Dermis blood vessel endothelial cell (primary cell): ENCODE measurements at places on chromosomes 2 and 18. TPM values are rescaled to one million over a fixed set of nuclear protein-coding genes. Genes with fewer than 3 reads are reported as not detected.

DNA sequence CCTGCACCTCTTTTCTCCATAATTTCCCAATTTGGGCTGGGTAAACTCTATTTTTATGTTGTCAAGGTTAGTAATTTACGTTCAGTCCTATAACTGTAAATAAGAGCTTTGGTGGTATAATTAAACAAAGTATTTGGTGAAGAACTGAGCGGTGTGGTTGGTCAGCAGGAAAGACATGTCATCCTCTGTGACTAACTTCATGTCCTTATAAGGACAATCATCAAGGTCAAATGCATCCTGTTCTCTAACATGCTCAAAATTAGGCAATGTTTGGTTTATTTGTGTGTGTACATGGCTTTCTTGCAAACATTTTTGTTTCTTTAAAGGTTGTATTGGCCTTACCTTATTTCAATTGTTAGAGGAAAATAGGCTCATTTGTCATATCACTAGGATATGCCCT lies 121.5 kb upstream of the NABP1 start:
- DNase-seq = peak; percentile 27

DNA sequence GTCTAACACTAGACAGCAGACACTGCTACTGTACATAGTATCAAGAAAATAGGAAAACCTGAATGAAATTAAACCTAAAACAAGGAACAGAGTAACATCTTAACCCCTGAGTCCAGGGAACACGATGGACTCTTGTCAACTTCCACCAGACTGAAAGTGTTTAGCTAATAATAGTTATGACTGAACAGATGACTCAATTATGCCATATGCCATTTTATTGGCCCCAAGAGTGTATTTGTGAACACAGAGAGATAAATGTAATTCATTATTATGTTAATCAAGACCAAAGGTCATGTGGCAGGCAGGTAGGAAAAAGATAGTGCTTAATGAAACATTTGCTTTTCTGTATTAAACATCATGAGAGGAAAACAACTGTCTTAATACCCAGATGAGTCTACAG lies 58.0 kb downstream of the NYAP2 start:
- DNase-seq = no peak

DNA sequence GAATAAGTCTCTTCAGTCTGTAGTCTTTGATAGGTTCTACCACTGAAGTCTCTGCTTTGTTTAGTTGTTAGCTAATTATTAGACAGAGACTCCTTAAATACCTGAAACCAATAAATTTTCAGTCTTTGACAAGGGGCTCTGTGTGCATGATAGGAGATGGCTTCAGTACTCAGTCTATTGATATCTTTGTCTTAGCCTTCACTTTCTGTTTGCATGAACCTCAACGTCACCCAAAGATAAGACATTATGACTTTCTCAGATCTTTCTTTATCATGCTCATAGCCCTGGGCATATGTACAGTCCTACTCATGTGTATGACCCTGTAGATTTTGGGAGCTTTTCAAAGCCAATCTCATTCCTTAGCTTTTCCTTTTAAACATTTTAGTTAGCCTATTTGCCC lies 183.5 kb upstream of the GCFC2 start:
- DNase-seq = no peak

DNA sequence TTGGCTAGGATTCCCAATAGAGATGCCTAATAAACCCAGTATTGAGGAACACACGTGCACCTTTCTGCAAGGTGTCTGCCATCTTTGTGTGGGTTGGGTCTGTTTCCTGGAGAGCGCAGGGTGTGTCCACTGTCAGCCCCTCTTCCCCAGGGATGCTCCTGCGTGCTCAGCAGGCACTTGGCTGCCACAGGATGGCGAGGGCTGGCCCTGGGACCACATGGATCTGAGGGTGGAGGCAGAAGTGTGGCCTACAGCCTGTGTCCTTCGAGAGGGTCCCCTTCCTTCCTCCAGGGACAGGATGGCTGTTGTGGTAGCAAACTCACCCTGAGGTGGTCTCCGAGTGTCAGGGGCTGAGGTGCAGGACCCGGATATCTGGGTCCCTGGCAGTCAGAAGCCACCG lies 78.0 kb upstream of the PXDN start:
- no peak for DNase-seq

DNA sequence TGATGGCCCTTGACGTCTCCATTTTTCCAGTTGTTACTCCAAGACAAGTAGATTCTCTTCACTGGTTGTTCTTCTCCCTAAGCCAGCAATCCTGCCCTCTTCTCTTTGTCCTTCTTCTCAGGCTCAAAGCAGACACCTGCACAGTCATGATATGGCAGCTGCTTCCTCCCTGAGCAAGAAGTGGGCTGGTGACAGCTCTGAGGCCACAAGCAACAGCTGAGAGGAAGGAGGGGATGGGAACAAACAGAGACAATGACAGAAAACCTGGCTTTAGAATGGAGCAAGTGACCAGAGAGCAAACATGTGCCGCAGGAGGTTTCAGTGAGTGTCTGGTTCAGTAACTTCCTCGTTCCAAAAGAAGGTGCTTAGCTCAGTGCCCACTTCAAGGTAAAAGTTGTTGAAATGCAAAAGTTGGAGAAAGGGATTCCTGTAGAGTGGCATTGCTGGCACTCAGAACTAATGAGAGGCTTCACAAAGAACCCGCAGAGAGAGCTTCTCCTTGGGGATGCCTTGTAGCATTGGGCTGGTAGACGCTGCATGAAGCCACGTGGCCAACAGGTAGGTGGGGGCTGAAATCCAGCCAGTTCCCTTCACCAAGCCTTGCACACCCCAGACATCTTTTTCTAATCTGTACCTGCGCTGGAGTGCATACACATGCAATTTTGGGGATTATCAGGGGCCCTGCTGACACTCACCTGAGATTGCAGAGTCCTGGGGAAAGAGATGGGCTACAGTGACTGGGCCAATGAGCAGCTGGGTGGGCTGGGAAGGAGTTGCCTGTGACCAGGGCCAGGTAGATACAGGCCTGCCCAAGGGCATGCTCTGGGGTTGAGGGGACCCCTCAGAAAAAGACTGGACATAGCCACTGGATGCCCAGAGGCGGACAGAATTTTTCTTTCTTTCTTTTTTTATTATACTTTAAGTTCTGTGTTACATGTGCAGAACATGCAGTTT lies 153.3 kb upstream of the RAB12 start:
- DNase-seq = no peak

DNA sequence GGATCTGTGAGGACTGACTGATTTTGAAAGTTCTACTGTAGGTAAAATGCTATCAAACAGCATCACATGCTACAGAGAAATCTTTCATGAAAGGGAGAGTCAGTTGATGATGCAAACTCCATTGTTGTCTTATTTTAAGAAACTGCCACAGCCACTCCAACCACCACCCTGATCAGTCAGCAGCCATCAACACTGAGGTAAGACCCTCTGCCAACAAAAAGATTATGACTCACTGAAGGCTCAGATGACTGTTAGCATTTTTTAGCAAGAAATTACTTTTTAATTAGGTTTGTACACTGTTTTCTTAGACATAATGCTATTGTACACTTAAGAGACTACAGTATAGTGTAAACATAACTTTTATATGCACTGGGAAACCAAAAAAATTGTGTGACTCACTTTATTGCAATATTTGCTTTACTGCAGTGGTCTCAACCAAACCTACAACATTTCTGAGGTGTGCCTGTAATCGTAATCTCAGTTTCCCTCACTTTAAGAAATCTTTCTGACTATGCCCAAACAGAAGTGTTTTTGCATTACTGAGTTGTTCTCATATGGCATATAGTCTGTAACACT lies 42.8 kb downstream of the METTL8 start:
- DNase-seq = peak; percentile 88

- DNase-seq = no peak
Observed at GRCh38 chr18:41543815-41544214, 411.2 kb upstream of the PIK3C3 start.

GRCh38 chr2:128772671-128773070 lies 454.0 kb upstream of the HS6ST1 start:
- DNase-seq = no peak

- DNase-seq = no peak
Observed at GRCh38 chr2:58971511-58972360, 730.6 kb upstream of the FANCL start.

- DNase-seq = no peak
Observed at GRCh38 chr18:77057006-77057395, 75.6 kb downstream of the MBP start.

GRCh38 chr2:28423856-28424605 lies 31.4 kb downstream of the FOSL2 start:
- no peak for DNase-seq

GRCh38 chr2:206993396-206993911 lies 54.1 kb downstream of the CPO start:
- DNase-seq = no peak

DNA sequence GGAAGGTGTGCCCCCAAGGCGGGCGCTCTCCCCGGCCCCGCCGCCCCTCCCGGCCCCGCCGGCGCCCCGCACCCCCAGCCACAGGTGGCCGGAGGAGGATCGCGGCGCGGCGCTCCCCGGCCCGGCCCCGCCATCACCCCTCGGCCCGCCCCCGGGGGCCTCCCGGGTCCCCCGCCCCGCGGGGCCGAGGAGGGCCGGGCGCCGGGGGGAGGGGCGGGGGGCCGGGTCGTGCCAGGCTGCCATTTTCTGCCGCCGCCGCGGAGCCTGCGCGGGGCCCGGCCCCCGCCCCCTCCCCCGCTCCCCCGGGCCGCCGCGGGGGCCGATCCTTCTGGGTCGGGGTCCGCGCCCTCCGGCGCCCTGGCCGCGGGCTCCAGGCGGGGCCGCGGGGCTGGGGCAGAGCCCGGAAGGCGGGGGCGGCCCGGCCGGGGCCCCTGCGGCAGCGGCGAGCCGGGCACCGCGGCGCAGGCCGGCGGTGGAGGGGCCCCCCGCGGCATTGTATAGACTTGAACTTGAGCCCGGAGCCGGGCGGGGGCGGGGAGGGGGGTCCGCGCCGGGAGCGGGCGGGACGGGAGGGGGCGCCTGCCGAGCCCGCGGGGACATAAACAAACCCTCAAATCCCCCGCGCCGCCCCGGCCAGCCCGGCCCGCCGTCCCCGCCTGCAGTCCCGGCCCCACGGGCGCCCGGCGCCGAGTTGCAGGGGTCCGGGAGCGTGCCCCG lies 556 bp downstream of the DNMT3A start:
- DNase-seq = peak; percentile 37

DNA sequence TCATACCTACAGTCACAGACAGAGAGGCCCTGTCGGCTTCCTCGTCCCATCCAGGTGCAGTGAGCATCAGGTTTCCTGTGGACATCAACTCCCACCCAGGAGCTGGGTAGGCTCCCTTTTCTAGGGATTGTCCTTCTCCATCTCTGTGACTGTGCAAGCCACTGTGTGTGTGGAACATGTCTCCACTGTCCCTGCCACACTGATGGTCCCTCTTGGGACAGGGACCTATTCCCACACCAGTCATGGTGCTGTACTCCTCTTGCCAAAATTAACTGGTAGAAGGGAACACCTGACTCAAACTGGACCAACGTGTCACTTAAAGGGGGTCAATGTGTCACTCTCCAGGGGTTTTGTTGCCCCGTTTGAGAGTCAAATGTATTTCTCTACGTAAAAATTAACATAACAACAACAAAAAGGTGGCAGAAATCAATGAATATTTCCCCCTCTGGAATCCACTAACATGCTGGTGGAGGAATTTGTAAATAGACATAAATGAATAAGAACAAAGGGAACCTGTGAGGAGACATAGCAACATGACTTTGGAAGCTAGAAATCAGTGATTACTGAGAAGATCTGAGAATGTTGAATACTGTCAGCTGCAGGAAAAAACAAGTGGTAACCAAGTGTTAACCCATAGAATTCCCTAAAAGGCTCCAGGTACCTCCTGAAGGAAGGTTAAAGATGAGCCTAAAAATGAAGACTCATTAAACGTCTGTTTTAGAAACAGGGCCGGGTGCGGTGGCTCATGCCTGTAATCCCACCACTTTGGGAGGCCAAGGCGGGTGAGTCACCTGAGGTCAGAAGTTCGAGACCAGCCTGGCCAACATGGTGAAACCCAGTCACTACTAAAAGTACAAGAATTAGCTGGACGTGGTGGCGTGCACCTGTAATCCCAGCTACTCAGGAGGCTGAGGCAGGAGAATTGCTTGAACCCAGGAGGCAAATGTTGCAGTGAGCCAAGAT lies 40.4 kb downstream of the SH2D6 start:
- DNase-seq = no peak

DNA sequence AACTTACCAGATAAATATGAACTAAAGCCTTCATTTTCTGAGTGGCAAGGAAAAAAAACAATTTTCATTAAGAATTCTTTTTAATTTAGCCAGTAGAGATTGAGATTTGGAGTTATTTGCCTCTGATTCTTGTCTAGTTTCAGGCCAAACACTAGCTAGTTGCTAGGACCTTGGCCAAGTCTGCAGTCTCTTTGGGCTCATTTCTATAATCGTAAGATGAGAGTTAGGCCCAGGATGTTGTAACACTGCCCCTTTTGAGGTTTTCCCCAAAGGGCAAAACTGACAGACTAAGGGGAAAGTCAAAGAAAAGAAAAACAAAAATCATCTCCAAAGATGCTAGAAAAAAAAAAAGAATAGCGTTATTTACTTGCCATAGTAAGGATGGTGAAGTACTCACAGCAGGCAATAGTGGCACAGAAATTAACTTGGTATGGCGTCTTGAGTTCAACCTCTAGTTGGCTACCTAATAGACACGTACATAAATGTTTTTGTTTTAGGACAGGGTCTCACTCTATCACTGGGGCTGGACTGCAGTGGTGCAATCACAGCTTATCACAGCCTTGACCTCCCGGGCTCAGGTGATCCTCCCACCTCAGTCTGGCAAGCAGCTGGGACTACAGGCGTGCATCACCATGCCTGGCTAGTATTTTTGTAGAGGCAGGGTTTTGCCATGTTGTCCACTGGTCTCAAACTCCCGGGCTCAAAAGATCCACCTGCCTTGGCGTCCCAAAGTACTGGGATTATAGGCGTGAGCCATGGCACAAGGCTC lies 23.0 kb upstream of the ADAM17 start:
- no peak for DNase-seq

GRCh38 chr18:37402735-37403099 lies 162.9 kb downstream of the CELF4 start:
- no peak for DNase-seq

- no peak for DNase-seq
Observed at GRCh38 chr2:164887434-164888144, 46.0 kb upstream of the COBLL1 start.

DNA sequence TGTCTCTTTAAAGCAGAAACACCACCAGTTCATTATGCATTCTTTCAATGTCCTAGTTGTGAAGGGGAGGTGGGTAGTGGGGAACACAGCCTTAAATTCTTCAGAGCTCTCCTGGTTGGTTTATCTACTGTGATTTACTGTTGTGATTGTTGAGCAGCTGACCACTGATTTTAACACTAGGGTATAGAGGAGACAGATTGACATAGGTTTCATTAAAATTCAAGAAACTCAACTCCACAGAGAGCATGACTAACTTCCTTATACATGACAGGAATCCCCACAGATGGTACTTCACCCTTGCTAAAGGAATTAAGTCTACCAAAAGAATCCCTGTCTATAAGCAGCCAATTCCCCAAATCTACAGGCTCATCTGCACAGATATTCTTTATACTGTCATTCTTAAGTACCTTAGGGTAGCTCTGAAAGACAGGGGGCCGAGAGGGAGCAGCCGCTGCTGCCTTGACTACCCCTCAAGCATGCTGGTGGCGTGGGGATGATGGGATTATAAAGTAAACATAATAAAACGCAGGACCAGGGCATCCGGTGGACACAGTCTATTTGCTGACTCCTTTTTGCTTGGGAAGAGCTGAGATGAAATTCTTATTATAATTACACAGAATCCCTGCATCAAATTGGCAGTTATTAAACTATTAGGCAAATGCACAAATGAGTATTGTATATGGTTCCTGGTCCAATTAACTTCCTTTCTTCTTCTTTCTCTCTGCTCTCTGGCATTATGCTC lies 1377.6 kb upstream of the PIK3C3 start:
- DNase-seq = no peak

The PPP1R1C gene
- total RNA-seq = 0.28 and 0.51 TPM in 2 replicates

The ICOS gene
- not detected in 2 replicates for total RNA-seq

The PLEKHH2 gene
- total RNA-seq = 0.14 and 1.5 TPM in 2 replicates

The KRTCAP3 gene
- total RNA-seq = 0.47 and 0.51 TPM in 2 replicates

The PSTPIP2 gene
- 0.56 and 0.68 TPM in 2 replicates for total RNA-seq

The MREG gene
- 2.0 and 3.9 TPM in 2 replicates for total RNA-seq
